Hippocampal formation (tissue), 2 donors: ENCODE measurements at places on chromosomes 1 and 21.

DNA sequence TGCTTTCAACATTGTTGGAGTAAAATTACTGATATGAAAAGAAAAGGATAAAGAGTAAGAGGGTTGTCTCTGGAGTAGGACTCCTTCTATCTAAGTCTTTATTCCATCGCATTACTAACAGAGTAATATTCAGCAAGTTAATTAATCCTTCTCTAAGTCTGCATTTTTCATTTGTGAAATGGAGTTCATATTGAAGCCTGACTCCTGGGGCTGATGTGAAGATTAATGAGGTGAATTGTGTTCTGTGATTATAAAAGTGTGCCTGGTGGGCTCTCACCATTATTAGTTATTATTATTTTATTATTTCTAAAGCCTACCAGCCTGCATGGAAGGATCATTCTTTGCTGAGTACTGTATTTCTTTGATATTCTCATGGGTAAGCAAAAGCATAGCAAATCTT lies 1096.7 kb downstream of the KCNT2 start:
- DNase-seq = no peak

DNA sequence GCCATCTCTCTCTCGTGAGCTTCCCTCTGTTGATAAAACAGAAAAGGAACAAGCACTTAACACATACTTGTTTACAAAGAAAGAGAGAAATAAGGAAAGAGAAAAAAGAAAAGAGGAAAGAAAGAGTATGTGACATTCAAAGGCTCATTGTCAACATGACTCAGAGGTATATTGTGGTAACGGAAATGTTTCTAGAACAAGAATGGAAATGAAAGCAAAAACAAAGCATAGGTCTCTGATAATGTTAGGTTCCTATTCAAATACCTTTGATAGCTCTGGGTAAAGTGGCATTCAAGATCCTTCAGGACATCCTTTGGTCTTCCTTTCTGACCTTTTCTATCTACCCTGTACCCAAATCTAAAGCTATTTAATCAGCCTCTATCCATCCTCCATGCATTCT lies 67.4 kb upstream of the DMRTA2 start:
- DNase-seq = no peak

GRCh38 chr1:226577401-226578180 lies 29.0 kb downstream of the STUM start:
- DNase-seq = no peak

- DNase-seq = no peak
These were observed 18.3 kb upstream of the PALMD start for GRCh38 chr1:99627615-99628014.

- no peak for DNase-seq
These were observed 6.5 kb downstream of the CCSAP start for GRCh38 chr1:229336345-229336744.

DNA sequence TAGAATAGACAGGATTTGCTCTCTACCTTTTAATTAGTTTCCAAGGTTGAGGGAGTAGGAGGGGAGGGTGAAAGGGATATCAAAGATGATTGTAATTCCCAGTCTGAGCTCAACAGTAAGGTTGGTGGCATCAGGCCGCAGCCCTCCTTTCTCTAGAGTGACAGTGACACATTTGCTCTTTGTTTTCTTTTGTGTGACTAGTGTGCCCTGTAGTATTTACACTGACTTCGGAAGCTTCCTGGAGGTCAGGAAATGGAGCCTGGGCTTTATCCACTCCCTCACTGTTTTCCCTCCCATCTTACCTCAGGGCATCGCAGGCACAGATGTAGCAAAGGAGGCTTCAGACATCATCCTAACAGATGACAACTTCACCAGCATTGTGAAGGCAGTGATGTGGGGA lies 44.7 kb upstream of the LAX1 start:
- DNase-seq = no peak

DNA sequence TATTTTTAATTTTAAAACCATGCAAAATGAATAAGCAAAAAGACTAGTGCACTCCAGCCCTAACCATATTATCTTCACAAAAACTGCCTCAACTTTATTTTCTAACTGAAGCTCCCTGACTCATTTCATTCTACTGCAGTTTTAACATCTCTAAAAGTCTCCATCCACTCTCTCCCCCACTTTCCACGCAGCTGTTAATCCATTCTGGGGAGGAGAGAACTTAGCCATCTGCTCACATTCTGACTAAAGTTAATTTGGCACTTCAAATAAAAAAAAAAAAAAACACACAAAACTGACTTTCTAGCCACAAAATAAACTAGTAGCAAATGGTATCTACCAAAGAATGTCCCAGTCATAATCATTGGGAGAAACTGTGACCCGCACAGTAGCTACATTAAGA lies 5.4 kb upstream of the MYBPHL start:
- DNase-seq = no peak

- no peak for DNase-seq
These were observed 40.1 kb downstream of the ZNF281 start for GRCh38 chr1:200369706-200370105.

DNA sequence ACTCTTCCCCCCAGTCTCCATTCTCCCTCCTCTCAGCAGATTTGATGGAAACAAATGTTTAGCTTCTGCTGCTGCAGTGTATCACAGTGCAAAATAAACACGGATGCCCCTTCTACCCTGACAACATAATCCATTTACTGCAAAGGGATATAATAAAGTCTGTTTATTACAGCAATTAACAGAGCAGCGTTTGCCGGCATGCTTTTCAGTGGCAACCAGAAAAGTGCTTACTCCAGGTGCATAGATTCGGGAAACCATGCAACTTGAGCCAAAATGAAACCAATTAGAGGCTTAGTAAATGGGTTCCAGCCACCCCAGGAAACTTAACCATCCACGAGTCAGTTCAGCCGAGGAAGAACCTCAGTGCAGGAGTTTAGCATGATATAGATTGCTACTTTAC lies 12.9 kb upstream of the LEMD1 start:
- no peak for DNase-seq

GRCh38 chr1:201089596-201089995 lies 22.6 kb downstream of the CACNA1S start:
- DNase-seq = no peak

DNA sequence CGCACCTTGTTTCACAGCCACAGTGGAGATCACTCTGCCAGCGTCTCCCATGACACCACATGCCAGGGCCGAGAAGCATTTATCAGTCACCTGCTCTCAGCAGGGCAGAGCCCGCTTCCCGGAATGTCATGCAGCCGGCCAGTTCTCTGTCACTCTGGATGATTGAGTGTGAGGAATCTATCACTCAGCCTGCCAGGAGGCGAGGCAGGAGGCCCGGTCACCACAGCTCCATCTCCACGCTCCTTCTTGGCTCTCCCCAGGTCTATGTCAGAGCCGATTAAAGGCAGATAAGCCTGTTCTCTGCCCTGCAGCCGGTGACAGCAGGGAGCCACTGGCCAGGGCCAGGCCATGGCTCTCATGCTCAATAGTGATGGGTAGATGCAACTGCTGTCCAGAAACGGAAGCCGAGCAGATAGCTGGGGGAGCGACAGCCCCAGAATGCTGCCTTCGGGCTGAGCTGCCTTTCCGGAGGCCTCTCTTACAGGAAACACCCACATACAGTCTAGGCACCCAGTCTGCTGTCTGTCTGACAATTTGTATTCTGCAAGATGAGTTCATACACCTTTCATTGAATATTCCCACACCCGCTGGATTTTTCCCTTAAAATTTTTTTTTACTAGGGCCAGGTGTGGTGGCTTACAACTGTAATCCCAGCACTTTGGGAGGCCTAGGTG lies 64.1 kb downstream of the ACTL8 start:
- DNase-seq = no peak

GRCh38 chr1:53366901-53367502 lies 39.1 kb upstream of the LRP8 start:
- no peak for DNase-seq

- DNase-seq = no peak
These were observed 172.5 kb upstream of the C1orf174 start for GRCh38 chr1:4072481-4073153.

GRCh38 chr1:11680270-11681070 lies 478 bp downstream of the MAD2L2 start:
- DNase-seq = no peak

DNA sequence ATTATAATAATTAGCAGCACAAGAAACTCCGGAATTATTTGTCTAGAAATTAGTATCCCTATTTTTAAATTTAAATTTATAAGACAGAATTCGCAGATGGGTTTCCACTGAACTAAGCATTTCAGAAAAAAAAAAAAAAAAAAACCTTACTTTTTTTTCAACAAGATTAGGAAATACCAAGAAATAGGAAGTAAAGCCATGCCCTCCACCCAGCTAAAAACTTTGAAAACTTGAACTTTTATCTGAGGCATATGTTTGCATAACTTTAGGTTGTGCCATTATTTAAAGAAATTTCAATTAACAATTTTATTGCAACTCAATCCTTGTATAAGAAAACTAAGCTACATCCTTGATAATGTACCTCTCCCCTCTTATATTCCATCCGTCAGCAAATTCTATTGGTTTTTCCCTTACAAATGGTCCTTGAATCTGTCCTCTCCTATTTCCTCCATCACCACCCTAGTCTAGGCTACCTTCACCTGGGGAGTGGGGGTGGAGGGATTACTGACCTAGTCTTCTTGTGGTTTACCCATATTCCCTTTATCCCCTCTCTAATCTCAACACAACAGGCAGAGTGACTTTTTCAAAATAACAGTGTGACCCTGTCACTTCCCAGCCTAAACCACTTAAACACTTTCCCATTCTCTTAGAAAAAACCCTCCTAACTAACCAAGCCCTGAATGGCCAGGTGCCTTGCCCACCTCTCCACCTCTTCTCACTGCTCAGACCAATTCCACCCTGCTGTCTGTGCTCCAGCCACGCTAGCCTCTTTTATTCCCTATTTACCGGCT lies 1.4 kb upstream of the EVI5 start:
- DNase-seq = no peak

DNA sequence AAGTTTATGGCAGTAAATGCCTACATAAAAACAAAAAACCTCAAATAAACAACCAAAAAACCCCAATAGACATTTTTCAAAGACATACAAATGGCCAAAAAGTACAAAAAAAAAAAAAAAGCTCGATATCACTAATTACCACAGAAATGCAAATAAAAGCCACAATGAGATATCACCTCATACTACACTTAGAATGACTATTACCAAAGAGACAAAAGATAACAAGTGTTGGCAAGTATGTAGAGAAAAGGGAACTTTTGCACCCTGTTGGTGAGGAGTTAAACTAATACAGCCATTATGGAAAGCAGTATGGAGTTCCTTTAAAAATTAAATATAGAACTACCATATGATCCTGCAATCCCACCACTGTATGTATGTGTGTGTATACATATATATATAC lies 21.1 kb downstream of the SLC25A24 start:
- DNase-seq = no peak

- no peak for DNase-seq
These were observed 345.0 kb downstream of the DISC1 start for GRCh38 chr1:231971397-231972110.

GRCh38 chr1:166153525-166154314 lies 13.1 kb downstream of the FAM78B start:
- no peak for DNase-seq

GRCh38 chr1:185431612-185432011 lies 114.6 kb upstream of the IVNS1ABP start:
- DNase-seq = no peak

GRCh38 chr1:71783071-71783470 lies 499.3 kb downstream of the NEGR1 start:
- no peak for DNase-seq

GRCh38 chr1:53519421-53519820 lies 60.2 kb downstream of the DMRTB1 start:
- DNase-seq = no peak

DNA sequence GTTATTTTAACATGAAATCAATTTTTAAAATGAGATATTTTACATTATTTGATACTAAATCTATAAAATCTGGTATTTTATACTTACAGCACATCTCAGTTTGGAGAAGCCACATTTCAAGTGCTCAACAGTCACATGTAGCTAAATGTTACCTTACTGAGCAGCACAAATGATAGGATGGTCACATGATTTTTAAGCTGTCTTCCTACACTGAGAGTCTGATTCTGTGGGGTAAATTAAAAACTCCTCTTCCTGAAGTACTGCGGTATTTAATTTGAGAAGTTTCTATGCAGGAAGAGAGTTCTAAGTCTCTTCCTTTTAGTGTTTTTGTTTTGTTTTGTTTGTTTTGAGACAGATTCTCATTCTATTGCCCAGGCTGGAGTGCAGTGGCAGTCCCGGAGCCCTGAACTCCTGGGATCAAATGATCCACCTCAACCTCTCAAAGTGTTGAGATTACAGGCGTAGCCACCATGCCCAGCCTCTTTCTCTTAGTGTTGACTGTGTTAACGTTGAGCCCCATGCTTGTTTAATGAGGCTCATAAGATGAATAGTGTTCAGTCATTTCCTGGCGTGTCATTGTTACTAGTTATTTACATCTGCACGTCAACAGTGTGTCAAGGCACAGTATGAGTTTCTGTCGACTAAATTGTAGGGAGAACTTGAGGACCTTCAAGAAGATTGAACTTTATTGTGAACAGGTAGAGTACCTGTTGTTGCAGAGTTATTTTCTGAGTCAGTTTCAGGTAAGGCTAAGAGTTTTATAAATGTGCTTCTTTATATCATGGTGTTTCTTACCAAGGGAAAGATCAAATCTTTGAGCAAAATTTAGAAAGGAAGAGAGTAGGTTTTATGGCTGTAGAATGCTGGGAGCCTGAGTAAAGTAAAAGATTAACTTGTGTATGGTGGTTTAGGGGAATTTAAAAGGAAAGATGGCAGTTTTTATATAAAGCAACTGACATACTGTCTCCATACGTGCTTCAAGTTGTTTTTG lies 3.3 kb downstream of the CNST start:
- no peak for DNase-seq

GRCh38 chr1:147736883-147737282 lies 23.5 kb downstream of the GJA5 start:
- DNase-seq = no peak

GRCh38 chr1:55725378-55725777 lies 510.2 kb upstream of the USP24 start:
- DNase-seq = no peak

- no peak for DNase-seq
These were observed 270.1 kb downstream of the USH2A start for GRCh38 chr1:216153130-216153529.

GRCh38 chr1:170126696-170127095 lies 19.1 kb upstream of the NTMT2 start:
- DNase-seq = no peak

DNA sequence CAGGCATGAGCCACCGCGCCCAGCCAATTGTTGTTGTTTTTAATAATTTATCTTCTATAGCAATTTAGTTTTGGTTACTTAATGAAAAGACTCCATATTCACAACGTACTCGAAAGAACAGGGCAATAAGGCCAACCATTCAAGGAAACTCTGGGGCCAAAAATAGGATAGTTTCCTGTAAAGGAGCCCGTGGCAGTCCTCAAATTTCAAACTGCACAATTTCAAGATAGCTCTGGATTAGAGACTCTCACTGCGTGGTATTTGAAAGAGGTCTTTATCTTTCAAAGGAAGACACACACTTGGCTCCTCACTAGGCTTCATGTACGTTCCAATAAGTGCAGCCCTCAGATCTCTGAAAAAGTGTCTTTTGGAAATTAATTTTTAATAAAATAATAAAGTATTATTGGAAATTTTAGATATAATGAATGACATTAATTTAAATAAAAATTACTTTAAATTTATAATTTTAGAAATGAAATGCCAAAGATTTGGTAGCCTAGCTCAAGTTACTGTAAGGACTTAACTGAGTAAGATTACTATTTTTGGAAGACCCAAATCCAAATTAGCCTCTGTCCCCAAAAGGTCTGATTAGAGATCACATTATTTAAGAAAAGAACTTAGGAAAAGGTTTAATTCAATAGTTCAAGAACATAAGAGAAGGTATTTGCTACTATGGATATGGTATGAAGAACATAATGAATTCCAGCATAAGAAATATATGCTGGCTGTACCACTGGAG lies 22.7 kb upstream of the DONSON start:
- no peak for DNase-seq
